Vagina (tissue), 2 donors: ENCODE measurements at places on chromosomes 5 and 9.

DNA sequence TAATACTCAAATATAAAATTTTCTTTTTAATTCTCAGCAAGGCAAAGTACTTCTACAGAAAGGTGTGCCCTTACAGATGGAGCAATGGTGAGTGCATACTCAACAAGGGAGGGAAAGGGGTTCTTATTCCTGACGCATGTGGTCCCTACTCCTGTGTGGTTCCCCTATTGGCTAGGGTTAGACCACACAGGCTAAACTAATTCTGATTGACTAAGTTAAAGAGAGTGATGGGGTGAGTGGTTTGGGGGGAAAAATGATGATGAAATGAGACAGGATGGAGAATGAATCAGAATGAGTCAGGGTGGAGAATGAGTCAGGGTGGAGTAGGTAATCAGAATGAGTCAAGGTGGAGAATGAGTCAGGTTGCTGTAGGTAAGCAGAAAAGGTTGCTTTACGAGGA, 22.9 kb upstream of the HMGCS1 start:
- no peak for DNase-seq

- DNase-seq = no peak
Observed at GRCh38 chr9:93945400-93946337, 9.5 kb downstream of the BARX1 start.

- no peak for DNase-seq
Observed at GRCh38 chr5:169778622-169779596, 141.8 kb downstream of the DOCK2 start.

DNA sequence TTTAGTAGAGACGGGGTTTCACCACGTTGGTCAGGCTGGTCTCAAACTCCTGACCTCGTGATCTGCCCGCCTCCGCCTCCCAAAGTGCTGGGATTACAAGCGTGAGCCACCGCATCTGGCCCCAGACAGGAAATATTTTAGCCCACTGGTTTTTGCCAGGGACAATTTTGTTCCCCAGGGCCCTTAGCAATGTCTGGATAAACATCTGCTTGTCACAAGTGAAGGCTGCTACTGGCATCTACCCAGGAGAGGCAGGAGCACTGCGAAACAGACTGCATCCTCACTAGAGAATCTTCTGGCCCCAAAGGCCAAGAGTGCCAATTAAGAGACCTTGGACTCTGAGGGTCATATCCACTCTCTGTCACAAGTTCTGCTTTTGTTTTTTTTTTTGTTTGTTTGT, 2.4 kb upstream of the TPRN start:
- no peak for DNase-seq

GRCh38 chr9:129138476-129139232, 27.4 kb downstream of the PTPA start:
- no peak for DNase-seq

GRCh38 chr9:87290241-87291052, 207.2 kb upstream of the DAPK1 start:
- no peak for DNase-seq

DNA sequence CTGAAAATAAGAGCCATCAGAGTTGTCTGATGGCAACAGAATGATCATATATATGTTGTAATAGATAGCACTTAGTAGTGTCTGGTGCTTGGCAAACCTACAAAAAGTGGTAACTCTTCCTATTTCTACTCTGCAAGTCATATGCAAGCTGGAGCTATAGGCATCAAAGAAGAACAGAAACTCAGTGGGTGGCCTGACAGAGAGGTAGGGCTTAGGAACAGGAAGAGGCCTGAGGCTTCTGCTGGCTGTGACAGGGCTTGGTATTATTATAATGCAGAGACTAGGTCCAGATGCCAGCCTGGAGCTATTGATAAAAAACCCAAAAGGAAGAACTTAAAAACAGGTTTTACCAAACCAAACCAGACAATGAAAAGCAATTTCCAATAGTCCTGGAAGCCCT, 4.4 kb upstream of the DIAPH1 start:
- DNase-seq = no peak

DNA sequence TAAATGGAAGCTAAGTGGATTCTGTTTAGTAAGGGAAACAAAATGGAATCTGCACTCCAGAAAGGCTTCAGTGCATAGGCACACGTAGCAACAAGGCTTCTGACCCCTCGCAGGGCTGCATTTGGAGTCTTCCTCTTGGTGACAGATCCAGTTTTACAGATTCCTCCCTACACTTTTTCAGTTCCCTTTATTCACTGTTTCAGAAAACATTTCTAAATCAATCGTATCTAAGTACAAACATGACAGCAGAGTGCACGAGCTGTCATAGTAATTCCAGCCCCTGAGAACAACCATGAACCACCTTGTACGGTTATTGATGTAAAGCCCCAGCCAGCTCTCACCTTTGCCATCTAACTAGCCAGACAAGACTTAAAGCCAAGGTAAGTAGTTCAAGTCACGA, 491.6 kb downstream of the SEMA5A start:
- no peak for DNase-seq

DNA sequence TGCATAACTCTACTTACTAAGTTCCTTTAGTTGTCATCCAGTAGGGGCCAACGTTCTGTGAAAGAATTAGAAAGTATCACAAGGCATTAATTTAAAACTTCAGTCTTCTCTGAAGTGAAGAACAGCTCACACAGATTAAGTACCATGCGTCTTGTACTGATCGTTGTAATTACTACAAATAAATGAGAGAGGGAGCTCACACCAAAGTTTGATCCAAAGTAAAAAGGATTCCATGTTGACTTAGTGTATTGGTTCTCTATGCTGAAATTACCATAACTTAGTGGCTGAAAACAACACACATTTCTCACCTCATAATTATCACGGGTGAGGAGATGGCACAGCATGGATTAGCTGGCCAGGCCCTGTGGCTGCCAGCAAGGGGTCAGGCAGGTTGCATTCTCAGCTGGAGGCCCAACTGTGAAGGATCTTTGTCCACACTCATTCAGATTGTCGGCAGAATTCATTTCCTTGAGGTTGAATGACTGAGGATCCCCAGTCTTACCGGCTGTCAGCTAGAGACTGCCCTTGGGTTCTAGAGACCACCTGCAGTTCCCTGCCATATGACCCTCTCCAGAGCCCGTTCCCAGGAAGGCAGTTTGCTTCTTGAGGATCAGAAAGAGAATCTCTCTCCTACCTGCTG, 169.1 kb downstream of the YTHDC2 start:
- DNase-seq = no peak

DNA sequence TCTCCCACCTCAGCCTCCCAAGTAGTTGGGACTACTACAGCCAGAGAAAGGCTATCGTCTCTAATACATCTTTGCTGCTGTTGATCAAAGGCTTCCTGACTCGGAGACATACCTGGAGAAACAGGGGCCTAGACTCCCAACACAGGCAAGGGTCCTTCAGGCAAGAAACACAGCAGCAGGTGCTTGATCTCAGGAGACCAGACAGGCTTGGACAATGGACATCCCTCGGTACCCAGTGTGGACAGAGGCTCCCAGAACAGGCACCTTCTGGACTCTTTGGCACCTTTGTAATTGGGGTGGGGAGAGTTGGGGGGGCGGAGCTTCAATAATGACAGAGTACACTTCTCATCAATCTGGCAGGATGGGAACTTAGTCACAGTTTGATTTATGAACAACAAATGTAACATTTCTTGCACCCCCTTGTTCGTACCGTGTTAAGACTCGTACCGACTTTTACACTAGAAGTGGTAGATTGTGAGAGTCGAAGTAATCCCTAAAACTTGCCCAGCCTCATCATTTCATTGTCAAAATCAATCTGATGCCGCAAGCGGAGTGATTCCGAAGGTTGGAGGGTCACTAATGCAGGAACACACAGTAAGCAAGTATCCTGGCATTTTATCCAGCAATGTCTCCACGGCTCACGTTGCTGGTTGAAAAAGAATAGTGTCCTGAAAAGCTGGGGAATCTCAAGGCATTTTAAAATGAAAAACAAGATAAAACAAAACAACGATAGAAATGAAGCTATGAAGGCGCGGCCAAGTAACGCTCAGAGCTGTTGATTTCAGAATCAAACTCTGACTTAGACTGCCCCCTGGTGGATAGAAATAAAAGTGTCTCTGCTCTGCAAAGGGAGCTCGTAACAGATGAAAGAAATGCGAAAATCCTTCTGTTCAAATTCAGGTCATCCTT, 46.4 kb upstream of the STK32A start:
- no peak for DNase-seq

DNA sequence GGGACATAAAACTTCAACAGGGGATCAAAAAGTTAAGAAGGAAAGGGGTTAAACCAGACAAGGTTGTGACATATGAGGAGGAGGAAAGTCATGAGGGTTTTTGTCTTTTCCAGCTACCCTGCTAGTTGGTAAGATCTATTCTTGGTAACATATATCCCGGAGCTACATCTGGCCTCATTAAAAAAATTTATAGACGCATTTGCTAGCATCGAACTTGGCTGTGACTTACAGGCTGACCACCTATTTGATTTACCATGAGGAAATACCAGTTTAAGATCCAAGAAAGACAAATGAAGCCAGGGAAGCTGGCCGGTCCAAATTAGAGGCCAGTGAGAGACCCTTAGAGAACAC, 87.6 kb upstream of the NIPAL4 start:
- no peak for DNase-seq

DNA sequence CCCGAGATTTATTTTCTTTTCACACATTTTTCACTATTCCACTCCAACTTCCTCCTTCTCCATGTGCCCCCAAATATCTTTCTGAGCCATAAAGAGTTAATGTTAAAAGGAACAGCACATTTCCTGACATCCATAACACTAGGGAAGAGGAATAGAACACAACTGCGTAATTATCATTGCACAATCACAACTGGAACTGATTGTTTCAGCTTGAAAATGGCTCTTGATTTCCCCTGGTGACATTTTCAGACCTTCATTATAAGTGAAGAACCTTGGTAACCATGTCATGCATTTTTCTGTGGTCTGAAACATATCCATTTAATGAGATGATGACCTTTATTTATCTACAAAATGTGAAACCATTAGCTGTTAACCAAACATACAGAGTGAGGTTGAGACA, 82.4 kb downstream of the PCSK1 start:
- no peak for DNase-seq

DNA sequence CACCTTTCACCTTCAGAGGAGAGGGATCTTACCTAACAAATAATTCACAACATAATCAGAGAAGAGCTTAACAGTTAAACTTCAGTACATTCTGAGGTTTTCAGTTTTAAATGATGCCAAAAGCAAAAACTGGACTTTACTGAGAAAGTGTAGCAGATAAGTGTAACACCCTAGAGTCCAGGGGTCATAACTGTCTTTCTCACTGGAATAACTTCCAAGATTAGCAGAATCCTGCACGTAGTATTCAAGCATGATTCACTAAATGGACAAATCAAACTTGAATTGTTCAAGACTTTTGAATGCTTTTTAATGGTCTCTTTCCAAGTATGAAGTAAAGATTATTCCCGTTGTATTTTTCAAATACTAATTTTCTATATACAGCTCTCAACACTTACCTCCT, 180.1 kb upstream of the NREP start:
- no peak for DNase-seq

GRCh38 chr5:81007637-81008027, 47.5 kb downstream of the RASGRF2 start:
- no peak for DNase-seq

GRCh38 chr5:163809473-163809872, 304.1 kb downstream of the MAT2B start:
- DNase-seq = no peak

DNA sequence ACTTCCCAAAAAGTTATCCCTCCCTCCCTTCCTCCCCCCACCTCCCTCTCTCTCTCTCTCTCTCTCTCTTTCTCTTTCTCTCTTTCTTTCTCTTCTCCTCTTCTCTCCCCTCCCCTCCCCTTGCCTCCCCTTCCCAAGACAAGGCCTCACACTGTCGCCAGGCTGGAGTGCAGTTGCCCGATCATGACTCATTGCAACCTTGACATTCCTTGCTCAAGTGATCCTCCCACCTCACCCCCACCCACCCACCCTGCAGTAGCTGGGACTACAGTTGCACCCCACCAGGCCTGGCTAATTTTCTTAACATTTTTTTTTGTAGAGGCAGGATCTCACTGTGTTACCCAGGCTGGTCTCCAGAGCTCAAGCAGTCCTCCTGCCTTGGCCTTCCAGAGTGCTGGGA, 32.8 kb downstream of the VPS13A start:
- DNase-seq = no peak

DNA sequence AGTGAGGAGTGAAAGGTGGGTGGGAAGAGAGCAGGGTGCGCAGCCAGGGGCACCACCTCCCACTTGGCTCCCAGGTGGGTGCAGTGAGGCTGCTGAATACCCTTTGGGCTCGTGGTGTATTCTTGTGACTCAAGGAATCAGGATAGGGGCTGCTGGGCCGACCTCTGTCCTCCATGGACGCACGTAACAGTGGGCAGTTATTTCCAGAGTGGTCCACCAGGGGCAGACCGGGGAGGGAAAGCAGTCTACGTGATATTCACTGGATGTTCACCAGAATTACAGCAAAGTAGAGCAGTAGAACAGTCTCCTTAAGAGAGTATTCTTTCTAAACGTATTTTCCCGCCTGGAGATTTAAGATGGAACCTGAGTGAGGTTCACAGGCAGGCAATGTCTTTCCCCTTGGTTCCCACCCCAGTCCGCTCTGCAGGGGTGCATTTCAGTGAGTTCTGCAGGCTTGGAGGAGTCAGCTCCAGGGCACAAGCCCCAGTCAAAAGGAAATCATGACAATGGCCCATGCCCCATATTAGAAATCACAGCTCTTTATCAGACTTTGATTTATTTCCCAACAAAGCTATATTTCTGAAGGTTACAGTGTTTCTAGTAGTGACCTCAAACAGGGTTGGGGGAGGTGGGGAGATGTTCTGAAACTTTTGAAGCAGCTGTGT, 88.7 kb downstream of the SYK start:
- peak; percentile 22 for DNase-seq

GRCh38 chr9:125701351-125701750, 5.7 kb downstream of the MAPKAP1 start:
- no peak for DNase-seq

- DNase-seq = peak; percentile 91
Observed at GRCh38 chr5:81751836-81752643, 1.1 kb upstream of the SSBP2 start.

- no peak for DNase-seq
Observed at GRCh38 chr9:90002397-90003271, 397.8 kb downstream of the GADD45G start.

DNA sequence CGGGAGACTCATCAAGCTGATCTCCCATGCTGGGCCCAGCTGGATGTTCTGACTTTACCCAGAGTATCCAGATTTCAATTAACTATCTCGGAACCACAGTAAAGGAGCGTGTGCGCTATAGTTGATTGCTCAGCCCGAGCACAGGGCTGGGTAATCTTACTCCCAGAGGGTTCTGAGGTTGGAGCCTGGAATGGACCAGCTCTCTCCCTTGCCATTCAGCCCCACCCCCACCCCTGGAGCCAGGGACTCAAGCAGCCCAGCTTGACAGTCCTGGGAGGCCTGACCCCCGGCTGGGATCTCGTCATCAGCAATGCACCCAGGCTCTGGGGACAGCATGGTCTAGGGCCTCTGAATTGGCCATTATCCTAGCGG, 23.7 kb upstream of the PTGES start:
- DNase-seq = no peak

- DNase-seq = peak; percentile 52
Observed at GRCh38 chr9:34994900-34995669, 5.5 kb downstream of the DNAJB5 start.

GRCh38 chr5:5331848-5332247, 90.6 kb upstream of the ICE1 start:
- no peak for DNase-seq

- DNase-seq = no peak
Observed at GRCh38 chr5:141192110-141192725, at the start of gene PCDHB10. PCDHB10 (plus strand) TSS chr5:141192353; CDS start chr5:141192553, 200 bp downstream.

GRCh38 chr5:12870872-12871539, 966.8 kb upstream of the CTNND2 start:
- DNase-seq = no peak
